COLO829 (cell line): ENCODE measurements at places on chromosomes 1 and 21.

DNA sequence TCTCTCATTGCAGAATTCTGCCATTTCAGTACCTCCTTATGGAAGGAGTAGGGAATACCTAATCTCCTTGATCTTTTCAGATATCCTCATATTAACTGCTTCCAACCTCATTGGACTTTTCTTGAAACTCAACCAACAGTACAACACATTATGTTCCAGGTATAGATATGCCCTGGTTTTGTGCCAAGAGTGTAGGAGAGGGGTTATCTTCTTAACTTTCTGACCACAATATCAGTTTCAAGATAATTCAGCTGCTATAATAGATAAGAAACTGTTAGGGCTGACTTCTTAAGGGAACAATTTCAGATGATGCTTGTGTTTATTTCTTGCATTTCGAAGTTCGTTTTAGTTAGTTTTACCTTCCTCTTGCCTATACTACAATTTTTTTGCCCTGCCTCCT, 2.1 kb upstream of the LPGAT1 start:
- no peak for DNase-seq

DNA sequence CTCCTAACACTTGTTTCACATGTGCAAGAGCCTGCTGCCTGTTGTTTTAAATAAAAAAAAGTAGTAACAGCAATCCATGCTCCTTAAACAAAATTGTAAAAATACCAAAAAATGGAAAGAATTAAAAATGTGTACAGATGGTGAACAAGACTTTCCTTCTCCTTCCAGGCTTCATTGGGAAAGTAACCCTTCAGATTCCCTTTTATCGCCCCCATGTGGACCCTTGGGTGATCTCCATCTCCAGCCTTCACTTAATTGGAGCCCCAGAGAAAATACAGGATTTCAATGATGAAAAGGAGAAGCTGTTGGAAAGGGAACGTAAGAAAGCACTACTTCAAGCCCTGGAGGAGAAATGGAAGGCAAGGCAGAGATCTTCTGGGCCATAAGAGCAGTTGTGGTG, 14.2 kb downstream of the VPS13D start:
- peak; percentile 47 for DNase-seq

DNA sequence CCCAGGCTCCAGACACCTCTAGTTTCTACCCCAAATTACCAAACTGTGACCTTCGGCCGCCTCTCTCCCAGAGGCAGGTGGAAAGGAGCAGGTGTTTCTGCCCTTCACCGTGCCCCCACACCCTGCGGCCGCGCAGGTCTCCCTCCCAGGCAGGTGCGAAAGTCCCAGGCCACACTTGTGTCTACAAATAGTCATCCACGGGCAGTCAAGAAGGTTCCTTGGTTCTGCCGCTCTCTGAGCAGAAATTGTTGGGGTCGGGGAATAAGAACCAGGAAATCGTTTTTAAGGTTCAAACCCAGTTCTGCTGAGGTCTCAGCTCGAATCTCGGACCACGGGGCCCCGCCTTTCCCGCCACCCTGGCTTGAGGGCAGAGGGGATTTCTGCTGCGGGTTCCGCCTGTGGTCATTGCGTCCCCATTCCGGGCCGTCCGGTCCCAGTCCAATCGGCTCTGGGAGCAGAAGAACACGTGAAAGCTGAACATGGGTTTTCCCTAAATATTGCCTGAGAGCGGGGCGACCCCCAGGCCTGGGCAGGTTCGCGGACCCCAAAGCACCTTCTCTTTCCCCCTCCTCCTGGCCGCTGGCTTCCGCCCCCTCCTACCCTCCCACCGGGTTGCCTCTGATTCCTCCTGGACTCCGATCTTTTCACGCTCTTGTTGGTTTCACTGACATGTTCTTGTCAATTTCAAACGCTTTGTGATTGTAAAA, 1.2 kb upstream of the ATF3 start:
- DNase-seq: no peak

DNA sequence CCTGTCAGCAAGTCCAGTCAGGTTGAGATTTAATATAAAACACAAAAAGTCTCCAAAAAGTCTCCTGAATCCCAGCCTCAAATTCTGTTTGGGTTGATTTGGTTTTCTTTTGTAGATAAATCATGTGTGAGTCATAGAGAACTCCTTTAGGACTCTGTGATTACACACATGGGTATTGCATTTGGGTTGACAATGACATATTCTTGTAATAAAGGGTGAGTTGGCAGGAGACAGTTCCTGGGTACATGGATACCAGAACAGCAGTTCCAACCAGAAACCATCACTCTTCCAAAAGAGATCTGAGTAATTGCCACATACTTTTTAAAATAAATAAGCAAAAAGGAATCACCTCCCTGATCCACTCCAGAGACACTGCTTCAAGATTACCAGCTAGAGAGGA, 8.9 kb downstream of the CR2 start:
- DNase-seq: peak; percentile 15

DNA sequence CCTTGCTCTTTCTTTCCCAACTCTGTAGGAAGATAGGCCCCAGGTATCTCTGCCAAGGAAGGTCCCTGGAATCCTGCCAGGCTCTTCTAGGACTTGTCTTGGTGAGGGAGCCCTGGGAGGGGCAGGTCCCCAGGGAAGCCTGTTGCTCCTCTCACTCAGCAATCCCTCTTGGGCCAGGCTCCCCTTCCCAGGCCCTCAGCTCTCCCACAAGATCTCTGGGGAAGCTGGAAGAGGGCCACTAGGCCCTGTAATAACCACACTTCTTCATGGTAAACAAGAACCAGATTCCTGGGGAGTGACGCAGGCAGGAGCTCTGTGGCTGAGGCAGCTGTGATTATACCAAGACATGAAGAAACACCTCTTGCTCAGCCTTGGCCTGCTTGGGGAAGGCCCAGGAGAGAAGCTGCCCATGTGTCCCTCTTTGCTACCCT, 9.9 kb upstream of the MAPKAPK2 start:
- no peak for DNase-seq

GRCh38 chr21:45114475-45114874, 40.1 kb downstream of the ADARB1 start:
- DNase-seq: no peak

DNA sequence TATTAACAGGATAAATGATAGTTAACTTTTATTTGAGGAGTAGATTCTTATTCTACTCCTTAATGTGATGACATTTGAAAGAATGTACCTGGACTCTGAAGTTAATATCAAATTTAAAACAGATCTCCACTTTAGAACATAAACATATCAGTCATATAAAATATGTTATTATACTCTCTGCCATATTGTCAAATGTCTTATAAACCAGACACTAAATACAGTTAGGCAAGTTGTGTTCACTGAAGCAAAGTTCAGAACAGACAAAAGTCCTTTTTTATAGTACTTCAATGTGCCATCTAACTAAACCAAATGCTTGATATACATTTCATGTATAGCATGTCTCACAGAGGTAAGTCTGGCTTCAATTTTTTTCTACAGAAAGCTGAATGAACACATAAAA, 285.2 kb downstream of the AKT3 start:
- DNase-seq: no peak

DNA sequence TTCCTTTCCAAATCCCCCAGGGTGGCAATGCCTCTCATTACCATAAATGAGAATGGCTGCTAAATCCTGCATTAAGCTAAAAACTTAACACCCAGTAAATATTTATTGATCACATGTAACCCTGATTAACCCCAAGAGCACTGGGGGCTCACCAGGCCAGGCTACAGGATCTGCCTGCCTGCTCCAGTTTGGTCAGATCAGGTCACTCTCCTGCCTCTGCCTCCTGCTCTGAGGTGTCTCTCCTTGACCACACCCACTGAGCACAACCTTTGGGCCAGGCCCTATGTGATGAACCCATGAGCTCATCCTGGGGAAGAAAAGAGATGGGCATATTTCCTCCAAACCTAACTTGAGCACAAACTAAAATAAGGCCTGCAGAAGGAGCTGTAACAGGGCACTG, 93.5 kb downstream of the TRABD2B start:
- DNase-seq: no peak

GRCh38 chr1:79353224-79353623, 346.7 kb upstream of the ADGRL4 start:
- peak; percentile 29 for DNase-seq

- no peak for DNase-seq
Observed at GRCh38 chr1:150164779-150165178, 15.1 kb downstream of the PLEKHO1 start.
